T-helper 17 cell (primary cell): ENCODE measurements at places on chromosomes 1 and 21. TPM values are rescaled to one million over a fixed set of nuclear protein-coding genes. Genes with fewer than 3 reads are reported as not detected.

ERICH3 gene
- not detected for total RNA-seq

ITLN1 gene
- total RNA-seq = not detected

A3GALT2 gene
- total RNA-seq = not detected

SGIP1 gene
- not detected for total RNA-seq

DEPDC1 gene
- 0.16 TPM for total RNA-seq

RBP7 gene
- not detected for total RNA-seq

COL11A1 gene
- not detected for total RNA-seq

- DNase-seq = no peak
Measured at GRCh38 chr1:118914379-118915161, 73.6 kb downstream of the TBX15 start.

GRCh38 chr1:51313268-51313852, 17.0 kb downstream of the TTC39A start:
- DNase-seq = no peak

- DNase-seq = no peak
Measured at GRCh38 chr1:227437495-227438008, 119.3 kb upstream of the CDC42BPA start.

DNA sequence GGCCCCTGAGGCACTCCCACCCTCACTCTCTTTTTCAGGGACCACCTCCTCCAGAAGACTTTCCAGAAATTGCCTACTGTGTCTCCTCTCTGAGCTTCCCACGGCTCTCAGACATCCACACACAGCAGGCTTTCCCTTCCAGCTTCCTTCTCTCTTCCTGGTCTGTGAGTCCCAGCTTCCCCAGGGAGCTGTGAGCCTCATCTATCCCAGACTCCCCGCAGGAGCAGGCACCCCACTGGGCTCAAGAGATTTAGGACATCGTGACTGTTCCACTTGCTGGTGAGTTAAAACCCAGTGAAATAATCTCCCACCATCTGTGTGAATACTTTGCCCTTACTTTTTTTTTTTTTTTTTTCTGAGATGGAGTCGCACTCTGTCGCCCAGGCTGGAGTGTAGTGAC, 22.0 kb upstream of the PRELP start:
- DNase-seq = no peak

GRCh38 chr1:15399710-15400109, 10.0 kb upstream of the EFHD2 start:
- no peak for DNase-seq

GRCh38 chr1:112797224-112797623, 82.1 kb upstream of the PPM1J start:
- DNase-seq = no peak

- no peak for DNase-seq
Measured at GRCh38 chr1:63612971-63613370, 19.8 kb downstream of the PGM1 start.

GRCh38 chr1:16888860-16889816, 6.6 kb upstream of the RNU1-2 start:
- no peak for DNase-seq

DNA sequence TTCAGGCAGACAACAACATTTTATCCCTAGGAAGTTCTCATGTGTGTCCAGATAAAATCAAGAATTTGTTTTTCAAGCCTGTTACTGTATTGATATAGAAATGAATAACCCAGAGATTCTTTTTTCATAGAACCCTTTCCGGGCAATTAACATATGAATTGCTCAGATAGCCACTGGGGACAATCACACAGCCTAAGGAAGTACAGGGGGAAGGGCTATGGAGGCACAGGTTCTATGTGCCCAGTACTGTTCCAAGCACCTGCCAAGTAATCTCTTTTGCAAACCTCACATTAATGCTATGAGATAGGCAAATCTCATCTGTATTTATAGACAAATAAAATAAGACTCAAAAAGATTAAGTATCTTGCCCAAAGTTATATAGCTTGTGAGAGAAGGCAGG, 84.9 kb downstream of the NTNG1 start:
- no peak for DNase-seq
